ENCODE measurements at places on chromosomes 6 and 20.

DNA sequence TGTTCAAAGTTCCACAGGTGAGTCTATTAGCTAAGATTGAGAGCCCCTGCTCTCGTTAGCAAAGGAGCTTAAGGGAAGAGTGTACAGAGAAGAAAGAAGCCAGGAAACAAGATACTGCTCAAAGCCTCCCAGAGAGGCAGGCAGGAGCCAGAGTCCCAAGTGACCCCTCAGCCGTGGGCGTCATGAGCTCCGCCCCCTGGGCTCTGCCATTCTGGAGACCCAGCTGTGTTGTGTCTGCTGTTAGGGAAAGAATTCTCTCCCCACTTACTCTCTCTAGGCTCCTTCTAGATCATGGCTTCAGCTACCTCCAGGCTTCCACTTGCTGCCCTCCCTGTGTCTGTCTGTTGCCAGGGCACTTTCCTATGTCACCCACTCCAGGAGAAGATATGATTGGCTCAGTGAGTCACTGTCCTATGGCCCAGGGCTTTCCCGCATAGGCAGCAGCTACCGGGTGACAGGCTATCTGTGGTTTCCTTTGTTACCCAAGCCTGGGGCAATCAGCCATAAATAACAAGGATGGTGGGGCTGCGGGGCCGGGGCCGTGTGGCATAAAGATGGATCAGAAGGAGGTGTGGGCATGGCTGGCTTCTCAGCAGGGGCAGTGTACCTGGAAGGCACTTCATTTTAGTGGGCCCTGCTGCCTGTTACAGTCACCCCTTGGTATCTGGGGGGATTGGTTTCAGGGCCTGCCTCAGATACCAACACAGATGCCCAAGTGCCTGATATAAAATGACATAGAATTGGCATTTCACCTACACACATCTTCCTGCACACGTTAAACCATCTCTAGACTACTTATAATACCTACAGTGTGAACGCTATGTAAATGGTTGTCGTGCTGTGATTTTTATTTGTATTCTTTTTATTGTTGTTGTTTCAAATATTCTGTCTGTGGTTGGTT is 118.9 kb downstream of the ARMC2 start:
- DNase-seq: peak; percentile 68

DNA sequence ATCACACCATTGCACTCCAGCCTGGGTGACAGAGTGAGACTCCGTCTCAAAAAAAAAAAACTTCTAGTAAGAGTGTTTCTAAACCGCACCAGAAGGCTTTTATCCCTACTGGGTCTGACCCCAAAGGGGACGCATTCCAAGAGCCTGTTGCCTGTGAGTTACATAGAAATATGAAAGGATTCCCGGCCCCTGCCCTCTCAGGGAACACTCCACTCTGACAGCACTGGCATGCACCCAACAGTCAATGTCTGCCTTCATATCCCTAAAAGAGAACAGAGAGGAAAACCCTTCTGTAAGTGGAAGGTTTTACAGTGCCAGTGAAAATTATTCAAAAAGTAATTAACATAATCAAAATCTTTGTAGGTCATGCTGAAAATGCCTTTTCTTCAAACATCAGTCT is 117.1 kb upstream of the PTPRT start:
- no peak for DNase-seq

DNA sequence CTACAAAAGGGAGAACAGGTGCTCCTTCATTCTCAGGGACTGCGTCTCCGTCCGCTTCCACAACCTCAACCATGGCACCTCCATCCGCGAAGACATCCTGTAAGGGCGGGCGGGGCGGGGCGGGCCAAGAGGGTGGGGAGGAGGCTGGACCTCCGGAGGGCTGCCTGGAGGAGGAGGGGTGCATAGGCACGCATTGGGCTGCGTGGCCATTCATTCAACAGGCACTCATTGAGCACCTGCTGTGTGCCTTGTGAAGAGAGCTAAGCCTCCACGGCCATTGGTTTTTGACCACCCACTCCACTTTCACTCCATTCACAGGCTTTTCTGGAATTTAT is 435 bp downstream of the ZSWIM3 start:
- peak; percentile 35 for DNase-seq

DNA sequence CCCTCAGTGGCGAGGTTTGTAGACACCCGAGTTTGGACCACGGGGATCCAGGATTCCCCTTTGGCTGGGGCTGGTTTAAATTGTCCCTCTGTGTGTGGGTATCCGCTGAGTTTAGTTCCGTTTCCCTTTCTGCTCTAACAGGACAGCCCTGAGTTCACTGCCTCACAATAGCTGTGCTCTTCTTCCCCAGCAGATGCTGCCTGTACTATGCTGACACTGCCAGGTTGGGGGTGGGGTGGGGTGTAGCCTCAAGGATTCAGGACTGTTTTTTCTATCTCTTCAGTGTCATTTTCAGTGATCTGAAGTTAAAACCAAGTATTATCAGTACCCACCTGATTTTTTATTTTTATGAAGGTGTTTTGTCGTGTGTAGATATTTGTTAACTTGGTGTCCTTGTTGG is 655.0 kb downstream of the COL12A1 start:
- no peak for DNase-seq

DNA sequence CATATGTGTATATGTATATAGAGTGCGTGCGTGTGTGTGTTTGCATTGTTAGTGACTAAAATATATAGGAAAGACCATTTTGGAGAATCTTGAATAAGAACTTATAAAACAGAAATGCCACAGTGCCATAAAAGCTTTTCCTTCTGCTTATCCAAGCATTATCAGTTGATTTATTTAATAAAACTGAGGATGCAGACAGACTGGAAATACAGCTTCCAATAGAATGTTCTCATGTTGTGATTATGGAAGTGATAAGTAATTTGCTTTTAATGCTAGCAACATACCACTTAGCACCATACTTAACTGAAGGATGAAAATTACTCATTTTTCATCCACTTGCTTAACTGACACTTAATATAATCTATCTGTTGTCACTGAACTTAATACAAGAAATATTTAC is 820.1 kb downstream of the TFAP2A start:
- DNase-seq: no peak

GRCh38 chr6:411402-412145 is 20.0 kb downstream of the IRF4 start:
- no peak for DNase-seq

DNA sequence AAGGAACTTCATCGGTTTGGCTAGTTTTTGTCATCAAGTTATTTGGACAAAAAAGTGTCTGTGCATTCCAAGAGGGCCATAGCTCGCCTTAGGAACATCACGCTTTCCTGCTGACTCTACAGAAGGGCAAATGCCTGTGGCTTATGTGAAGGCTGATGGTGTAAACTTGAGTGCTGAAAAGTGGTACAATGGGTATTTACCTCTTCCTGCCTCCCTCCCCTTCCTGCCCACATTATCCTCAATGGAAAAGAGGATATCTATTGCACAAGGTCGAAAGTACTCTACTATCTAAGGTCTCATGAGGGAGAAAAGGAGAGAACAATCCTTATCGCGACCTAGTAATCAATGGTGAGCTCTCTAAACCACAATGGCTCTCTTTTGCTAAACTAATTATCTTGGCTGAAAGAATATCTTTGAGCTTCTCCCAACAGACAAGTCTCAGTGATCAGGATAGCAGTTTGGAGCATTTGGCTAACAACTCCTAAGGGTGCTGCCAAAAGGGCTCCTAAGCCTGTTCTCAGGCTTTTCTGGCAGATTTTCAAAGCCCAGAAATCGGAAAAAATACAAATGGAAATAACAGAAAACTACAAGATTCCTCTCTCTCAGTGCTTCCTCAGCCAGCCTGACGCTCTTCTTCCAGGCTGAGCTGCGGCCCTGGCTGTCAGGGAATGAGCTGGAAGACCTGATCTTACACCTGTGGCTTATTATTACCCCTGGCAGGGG is 42.6 kb upstream of the ENPP1 start:
- no peak for DNase-seq

All from BE2C (cell line).